ENCODE measurements at places on chromosomes 6 and 20.

DNA sequence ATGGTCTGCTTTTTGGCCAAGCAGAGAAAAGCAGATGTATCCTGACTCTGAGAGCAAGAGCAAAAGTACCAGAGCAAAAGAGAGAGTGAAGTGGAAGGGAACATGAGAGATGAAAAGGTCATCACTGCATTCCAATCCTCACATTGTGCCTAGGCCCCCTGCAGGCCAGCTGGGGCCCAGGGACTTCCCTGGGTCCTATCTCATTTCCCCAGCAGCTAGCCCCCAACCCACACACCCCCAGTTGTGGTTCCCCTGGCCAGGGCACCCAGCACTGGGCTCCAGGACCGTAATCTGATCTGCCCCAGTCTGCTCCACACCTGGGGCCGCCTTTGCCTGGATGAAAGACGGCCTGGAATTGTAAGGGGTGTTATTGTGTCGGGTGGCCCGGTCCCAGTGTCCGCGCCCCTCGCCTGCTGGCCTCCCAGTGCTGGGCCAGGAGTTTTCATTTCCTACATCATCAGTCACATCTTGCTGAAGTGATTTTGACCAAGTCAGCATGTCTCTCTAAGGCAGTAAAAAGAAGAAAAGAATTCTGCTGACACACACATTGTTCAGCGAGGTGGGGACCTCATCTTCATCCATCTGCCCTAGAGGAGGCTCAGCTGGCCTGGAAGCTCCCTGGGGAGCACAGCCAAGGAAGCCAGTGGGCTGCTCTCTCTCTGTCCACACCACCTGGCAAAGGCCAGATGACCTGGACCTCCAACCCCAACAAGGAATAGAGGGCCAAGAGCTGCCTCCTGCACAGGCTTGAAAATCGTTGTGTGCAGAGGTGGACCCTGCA lies 4.0 kb upstream of the BMP7 start:
- no peak for DNase-seq

DNA sequence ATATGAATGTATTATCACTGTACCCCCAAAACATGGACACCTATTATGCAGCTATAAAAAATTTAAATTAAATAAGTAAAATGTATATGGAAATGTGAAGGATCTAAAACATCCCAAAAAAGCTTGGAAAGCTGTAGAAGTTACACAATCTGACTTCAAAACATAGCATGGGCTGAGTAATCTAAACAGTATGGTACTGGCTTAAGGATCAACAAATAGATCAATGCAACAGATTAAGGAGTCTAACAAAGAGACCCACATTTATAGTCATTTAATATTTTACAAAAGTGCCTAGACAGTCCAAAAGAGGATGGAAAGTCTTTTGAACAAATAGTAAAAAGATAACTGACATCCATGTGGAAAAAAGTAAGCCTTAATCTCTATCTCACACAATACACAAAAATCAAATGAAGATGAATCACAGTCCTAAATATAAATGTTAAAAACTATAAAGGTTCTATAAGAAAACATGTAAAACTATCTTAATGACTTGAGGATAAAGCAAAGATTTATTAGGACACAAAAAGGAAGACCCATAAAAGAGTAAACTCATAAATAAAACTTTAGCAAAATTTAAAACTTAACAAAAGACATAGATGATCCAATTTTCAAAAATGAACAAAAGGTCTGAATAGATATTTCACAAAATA lies 46.8 kb downstream of the RANBP9 start:
- DNase-seq: no peak

DNA sequence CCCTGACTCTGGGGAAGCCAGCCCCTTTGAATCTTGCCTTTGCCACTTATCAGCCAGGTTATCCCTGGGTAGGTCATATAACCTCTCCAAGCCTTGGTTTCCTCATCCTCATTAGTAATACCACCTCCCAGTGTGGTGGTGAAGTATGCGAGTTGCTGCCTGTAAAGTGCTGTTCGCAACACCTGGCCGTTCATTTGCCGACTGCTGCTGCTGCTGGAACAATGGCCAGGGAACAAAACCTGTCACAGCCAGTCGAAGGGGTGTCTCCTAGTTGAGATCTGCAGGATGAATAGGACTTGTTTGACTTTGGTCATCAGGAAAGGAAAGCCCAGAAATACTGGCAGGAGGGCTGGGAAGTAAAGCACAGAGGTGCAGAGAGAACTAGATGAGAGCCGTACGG lies 6.1 kb downstream of the MANBAL start:
- peak; percentile 90 for DNase-seq

GRCh38 chr6:143642403-143642802 lies 35.4 kb upstream of the PHACTR2 start:
- no peak for DNase-seq
